ENCODE measurements at places on chromosomes 1 and 21.
A peak's percentile ranks its signal among the peaks of the same experiment; 100 is the strongest.

- DNase-seq: no peak
Measured at GRCh38 chr1:225548140-225548857, 104.6 kb downstream of the ENAH start.

DNA sequence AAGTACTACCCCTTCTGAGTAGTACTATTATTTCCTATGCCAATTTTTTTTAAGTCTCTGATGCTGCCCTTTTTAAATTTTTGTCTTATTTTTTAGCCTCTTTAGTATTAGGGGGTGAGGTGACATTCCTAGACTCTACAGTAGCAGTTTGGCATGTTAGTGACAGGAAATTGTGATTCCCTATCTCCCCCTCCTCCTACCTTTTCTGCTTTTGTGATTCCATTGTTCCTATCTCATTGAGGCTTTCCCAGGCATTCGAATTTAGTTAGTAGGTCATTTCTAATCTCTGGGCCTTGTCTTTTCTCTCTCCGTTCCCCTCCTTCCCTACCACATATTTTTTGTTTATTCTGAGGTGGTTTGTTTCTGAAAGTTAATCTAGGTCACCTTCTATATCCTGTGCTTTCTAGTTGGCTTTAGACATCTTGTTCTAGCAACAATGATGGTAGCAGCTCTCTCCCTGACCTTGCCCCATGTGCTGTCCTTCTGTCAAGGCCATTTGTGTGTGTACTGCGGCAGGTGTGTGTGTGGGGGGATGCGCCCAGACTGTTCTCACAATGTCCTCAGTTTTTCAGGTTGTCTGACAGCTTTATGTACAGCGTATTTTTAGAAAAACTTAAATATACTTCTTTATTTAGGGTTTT is 21.5 kb downstream of the SEMA6C start:
- no peak for DNase-seq

GRCh38 chr21:36388835-36389234 is 3.6 kb downstream of the CHAF1B start:
- DNase-seq: no peak

DNA sequence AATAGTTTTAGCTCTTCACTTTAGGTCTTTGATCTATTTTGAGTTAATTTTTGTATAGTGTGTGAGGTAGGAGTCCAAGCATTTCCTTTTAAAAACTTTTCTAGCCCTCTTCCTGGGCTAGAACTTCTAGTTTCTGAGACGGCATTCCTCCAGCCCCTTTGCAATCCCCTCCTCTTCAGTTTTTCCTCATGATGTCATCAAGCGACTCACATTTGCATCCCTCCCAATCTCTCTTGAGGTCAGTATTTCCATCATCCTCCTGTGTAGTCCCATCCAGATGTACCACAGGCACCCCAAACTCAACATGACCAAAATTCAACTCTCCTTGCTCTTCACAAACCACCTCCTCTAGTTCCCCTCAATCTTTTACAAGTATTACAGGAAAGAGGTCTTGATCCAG is 10.7 kb downstream of the HMGN2 start:
- DNase-seq: no peak

GRCh38 chr1:76268341-76268740 is 193.8 kb downstream of the ST6GALNAC3 start:
- no peak for DNase-seq

DNA sequence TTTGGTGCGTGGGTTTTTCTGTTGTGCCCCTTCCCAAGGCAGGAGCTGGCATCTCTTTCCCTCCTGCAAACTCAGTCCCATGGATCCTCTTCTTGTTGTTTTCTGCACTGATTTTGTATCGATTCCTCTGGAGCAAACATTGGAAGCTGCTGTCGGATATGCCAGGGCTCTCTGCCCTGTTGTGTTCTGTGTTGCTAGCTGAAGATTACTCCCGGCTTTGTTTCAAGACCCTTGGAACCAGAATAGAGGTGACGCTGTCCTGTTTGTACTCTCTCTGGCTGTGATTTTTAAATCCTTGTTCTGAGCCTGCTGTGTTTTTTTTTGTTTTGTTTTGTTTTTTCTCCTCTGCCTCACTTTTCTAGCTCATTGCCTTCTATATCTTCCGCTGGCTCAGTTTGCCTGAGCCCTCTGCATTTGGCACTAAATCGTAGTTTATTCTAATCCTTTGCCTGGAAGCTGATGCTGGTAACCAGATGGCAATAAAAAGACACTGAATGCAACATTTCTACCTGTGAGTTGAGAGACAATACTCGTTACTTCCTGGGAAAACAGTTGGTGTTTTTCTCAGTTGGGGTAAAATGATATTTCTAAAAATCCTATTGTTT is 67.0 kb downstream of the BACH1 start:
- DNase-seq: no peak

GRCh38 chr1:59138402-59138801 is 158.5 kb upstream of the FGGY start:
- peak; percentile 18 for DNase-seq

- peak; percentile 55 for DNase-seq
Measured at GRCh38 chr21:44949779-44950198, 10.0 kb downstream of the SLX9 start.

- no peak for DNase-seq
Measured at GRCh38 chr1:202411422-202411821, 62.9 kb downstream of the PPP1R12B start.

GRCh38 chr1:100511773-100512172 is 26.2 kb upstream of the GPR88 start:
- DNase-seq: no peak

GRCh38 chr1:26307363-26307781 is 936 bp upstream of the UBXN11 start:
- DNase-seq: no peak

DNA sequence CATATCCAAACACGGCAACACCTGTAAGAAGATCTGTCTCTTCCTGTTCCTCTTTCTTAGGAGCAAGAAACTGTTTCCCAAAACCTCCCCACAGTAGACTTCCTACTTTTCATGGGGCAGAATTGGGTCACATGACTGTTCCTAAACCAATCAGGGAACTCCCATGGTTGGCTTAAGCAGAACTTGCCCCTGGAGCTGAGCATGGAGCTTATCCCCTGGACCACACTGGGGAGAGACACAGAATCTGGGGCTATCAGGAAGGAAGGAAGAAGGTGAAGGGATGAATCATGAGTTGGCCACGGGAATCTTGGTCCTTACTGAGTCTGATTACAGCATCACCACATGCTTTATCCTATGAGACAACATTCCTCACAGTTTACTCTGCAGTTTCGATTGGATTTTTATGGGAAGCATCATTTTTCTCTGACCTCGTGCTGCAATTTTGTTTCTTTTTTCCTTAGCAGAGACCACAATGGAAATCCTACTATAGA is 81.8 kb downstream of the CDC7 start:
- no peak for DNase-seq

GRCh38 chr1:182662121-182662890 is 22.1 kb downstream of the RGS8 start:
- no peak for DNase-seq

- DNase-seq: no peak
Measured at GRCh38 chr1:175512637-175513412, 230.6 kb downstream of the TNR start.

- no peak for DNase-seq
Measured at GRCh38 chr1:193593147-193593885, 406.9 kb upstream of the B3GALT2 start.

- DNase-seq: no peak
Measured at GRCh38 chr21:45363921-45364467, 41.0 kb upstream of the COL18A1 start.

GRCh38 chr1:199177241-199177640 is 538.4 kb downstream of the PTPRC start:
- no peak for DNase-seq

- DNase-seq: no peak
Measured at GRCh38 chr1:219783605-219784235, 144.6 kb downstream of the SLC30A10 start.
